ENCODE measurements at places on chromosomes 6 and 20.

DNA sequence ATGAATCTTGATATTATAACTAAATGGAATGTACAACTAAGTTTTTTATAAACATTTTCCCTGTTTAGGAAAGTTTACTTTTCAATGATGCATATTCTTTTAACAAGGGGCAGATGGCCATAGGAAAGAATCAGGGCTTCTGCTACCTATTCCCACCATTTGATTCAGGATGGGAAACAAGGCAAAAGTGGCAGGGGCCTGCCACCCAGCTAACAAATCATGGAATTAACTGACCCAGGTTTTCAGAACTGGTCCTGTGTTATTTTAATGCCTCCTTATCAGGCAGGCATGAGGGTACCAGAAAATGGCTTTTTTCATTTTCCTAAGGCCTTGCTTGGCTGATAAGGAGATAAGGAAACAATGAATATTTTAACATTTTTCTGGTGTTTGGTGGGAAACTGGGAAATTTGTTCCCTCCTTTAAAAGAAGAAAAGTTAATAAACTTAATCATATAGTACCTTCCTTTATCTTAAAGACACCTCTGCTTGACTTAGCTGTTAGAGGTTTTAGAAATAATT, 6.7 kb downstream of the POU3F2 start:
- H3K4me1 ChIP-seq: peaks cover 2% of the 10 kb centered on the region
- no peak overlapping the region for H3K27ac ChIP-seq
- H3K4me3 ChIP-seq: no peak overlapping the region
- no peak for DNase-seq
- H3K36me3 ChIP-seq: no peaks in the 10 kb centered on the region

GRCh38 chr6:6722195-6722594, 133.7 kb downstream of the LY86 start:
- no peaks in the 10 kb centered on the region for H3K36me3 ChIP-seq
- no peak overlapping the region for H3K4me3 ChIP-seq
- H3K27me3 ChIP-seq: no peaks in the 10 kb centered on the region

GRCh38 chr6:98458708-98459107, 375.7 kb upstream of the POU3F2 start:
- no peaks in the 10 kb centered on the region for H3K4me1 ChIP-seq
- no peaks in the 10 kb centered on the region for H3K27me3 ChIP-seq
- H3K4me3 ChIP-seq: no peak overlapping the region
- H3K36me3 ChIP-seq: no peaks in the 10 kb centered on the region

- DNase-seq: peak; percentile 33
- H3K27me3 ChIP-seq: no peaks in the 10 kb centered on the region
- peak overlapping the region; percentile 61 for H3K27ac ChIP-seq
Measured at GRCh38 chr6:169158691-169159090, 95.0 kb downstream of the THBS2 start.

DNA sequence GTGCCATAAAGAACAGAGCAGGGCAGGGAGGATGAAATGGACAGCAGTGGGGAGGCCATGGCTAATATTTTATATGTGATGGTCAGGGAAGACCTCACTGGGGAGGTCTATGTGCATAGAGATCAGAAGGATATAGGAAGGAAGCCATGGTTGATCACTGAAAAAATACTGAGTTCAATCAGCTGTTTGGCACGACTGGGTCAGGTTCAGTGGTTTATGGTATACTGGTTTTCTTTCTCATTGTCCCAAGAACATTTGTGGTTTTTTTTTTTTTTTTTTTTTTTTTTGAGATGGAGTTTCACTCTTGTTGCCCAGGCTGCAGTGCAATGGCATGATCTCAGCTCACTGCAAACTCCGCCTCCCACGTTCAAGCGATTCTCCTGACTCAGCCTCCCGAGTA, 78.3 kb upstream of the TIAM2 start:
- H3K27me3 ChIP-seq: no peaks in the 10 kb centered on the region
- no peak for DNase-seq
- no peaks in the 10 kb centered on the region for H3K36me3 ChIP-seq

DNA sequence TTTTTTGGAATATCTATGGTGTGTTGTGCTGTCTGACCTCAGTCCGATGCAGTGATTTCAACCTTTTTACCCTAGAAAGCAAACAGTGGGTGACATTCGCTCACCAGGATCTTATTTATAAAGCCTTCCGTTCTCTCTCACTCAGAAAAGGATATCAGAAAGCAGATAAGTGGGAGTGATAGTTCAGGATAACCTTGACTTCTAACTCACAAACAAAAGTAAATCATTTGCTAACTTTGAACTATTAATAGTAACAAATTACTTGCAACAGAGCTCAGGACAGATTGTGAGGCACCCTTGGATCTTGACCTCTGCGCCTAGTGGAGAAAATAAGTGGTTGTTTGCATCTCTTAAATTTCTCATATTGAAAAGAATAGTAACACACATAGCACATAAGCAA, 637.1 kb upstream of the CITED2 start:
- peaks cover 3% of the 10 kb centered on the region for H3K4me1 ChIP-seq
- H3K4me3 ChIP-seq: no peak overlapping the region

DNA sequence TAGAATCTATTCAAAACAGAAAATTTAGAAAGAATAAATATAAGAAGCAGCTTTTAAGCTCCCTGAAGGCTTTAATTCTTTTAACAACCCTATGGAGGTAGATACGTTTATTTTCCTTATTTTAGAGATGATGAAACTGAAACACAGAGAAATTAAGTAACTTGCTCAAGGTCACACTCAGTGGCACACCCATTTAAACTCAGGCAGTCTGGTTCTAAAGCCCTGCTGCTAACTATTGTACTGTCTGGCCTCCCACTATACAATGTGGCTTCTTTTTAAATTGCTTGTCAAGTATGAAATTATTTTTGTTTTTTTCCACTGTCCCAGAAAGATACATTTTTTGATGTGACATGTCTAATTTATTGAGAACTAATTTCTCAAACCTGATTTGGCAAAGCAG, 55.7 kb downstream of the FAM217A start:
- no peaks in the 10 kb centered on the region for H3K27me3 ChIP-seq
- DNase-seq: no peak
- H3K36me3 ChIP-seq: no peaks in the 10 kb centered on the region
- no peak overlapping the region for H3K4me3 ChIP-seq
- peaks cover 7% of the 10 kb centered on the region for H3K4me1 ChIP-seq
- no peak overlapping the region for H3K27ac ChIP-seq

- no peaks in the 10 kb centered on the region for H3K4me1 ChIP-seq
- H3K27ac ChIP-seq: no peak overlapping the region
- H3K36me3 ChIP-seq: no peaks in the 10 kb centered on the region
- no peaks in the 10 kb centered on the region for H3K27me3 ChIP-seq
Measured at GRCh38 chr6:152975204-152975915, 7.5 kb downstream of the FBXO5 start.

GRCh38 chr6:150486048-150486447, 113.6 kb upstream of the PLEKHG1 start:
- H3K27ac ChIP-seq: no peak overlapping the region
- H3K4me1 ChIP-seq: no peaks in the 10 kb centered on the region
- no peak overlapping the region for H3K4me3 ChIP-seq
- H3K27me3 ChIP-seq: no peaks in the 10 kb centered on the region
- no peaks in the 10 kb centered on the region for H3K36me3 ChIP-seq

DNA sequence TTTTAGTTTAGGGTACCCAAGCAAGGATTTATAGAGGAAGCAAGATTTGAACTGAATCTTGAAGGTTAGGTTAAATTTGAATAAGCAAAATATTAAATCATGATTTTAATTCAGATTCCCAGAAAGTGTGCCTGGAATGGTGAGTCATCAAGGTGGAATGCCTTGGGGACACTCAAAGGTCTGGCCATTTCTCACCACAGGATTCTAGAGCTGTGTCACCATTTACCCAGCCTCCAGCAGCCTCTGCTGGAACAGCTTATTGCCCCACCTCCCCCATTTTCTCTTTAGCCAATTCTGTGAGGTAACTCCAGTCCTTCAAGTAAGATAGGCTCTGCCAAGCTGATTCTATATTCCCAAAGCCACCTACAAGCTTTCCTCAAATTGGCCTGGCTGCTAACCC, 181.4 kb downstream of the SIM1 start:
- H3K4me1 ChIP-seq: no peaks in the 10 kb centered on the region
- H3K27ac ChIP-seq: no peak overlapping the region
- no peak overlapping the region for H3K4me3 ChIP-seq
- no peak for DNase-seq
- H3K36me3 ChIP-seq: no peaks in the 10 kb centered on the region
- H3K27me3 ChIP-seq: no peaks in the 10 kb centered on the region

GRCh38 chr20:63253438-63254231, 628 bp downstream of the NKAIN4 start:
- no peak overlapping the region for H3K27ac ChIP-seq
- H3K27me3 ChIP-seq: no peaks in the 10 kb centered on the region
- no peak for DNase-seq
- H3K4me3 ChIP-seq: no peak overlapping the region
- no peaks in the 10 kb centered on the region for H3K4me1 ChIP-seq
- H3K36me3 ChIP-seq: no peaks in the 10 kb centered on the region

DNA sequence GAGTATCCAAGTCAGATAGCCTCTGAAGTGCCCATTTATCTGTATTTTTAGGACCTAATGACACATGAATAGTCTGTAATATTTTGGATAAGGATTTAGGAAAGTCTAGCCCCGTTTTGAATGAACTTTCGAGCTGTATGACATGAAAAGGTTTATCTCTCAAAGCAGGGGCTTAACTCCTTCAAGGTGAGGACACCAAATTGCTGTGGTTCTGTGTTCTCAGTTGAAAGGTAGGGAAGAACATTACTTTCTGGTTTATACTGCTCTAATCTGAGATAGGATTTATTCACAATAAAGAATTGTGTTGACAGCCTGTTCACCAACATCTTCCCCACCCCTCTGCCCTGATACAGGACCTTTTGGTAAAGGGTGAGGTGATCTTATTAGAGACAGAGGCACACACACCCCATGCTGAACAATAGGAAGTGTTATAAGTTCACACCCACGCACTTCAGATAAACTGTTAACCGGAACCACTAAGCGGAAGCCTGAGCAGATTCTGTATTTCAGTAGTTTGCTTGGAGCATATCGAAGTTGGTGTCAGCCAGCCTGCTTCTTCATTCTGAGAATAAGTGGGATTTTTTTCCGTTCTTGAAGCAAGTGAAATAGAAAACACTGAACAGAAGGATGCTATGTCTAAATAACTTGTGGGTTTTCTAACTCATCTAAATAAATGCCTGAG, 223.3 kb downstream of the TMEM242 start:
- H3K4me1 ChIP-seq: no peaks in the 10 kb centered on the region
- no peak overlapping the region for H3K4me3 ChIP-seq
- DNase-seq: no peak
- H3K27me3 ChIP-seq: no peaks in the 10 kb centered on the region
- no peak overlapping the region for H3K27ac ChIP-seq

GRCh38 chr6:3911614-3912336, 62.6 kb downstream of the FAM50B start:
- H3K36me3 ChIP-seq: no peaks in the 10 kb centered on the region
- DNase-seq: peak; percentile 56
- no peak overlapping the region for H3K4me3 ChIP-seq
- peaks cover 3% of the 10 kb centered on the region for H3K4me1 ChIP-seq

DNA sequence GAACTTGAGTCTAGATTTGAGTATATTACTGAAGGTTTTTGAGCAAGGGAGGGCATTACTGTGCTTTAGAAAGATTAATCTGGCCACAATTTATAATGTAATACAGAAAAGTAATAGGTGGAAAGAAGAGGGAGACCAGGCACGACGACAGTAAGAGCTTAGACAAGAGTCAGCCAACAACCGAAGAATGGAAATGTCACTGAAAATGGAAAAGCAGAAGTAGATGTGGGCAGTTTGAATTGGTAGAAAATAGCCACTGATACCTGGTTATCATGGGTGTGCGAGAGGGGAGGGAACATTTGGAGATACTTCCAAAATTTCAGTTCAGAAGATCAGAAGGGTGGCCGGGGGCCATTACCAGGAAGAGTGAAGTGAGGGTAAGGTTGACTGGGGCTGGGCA, 339.1 kb downstream of the UTRN start:
- H3K36me3 ChIP-seq: no peaks in the 10 kb centered on the region
- H3K4me1 ChIP-seq: no peaks in the 10 kb centered on the region
- DNase-seq: no peak

GRCh38 chr6:168092541-168092940, 13.5 kb upstream of the FRMD1 start:
- H3K36me3 ChIP-seq: no peaks in the 10 kb centered on the region
- no peaks in the 10 kb centered on the region for H3K27me3 ChIP-seq
- peaks cover 9% of the 10 kb centered on the region for H3K4me1 ChIP-seq
- no peak overlapping the region for H3K27ac ChIP-seq
- no peak for DNase-seq
- H3K4me3 ChIP-seq: no peak overlapping the region

DNA sequence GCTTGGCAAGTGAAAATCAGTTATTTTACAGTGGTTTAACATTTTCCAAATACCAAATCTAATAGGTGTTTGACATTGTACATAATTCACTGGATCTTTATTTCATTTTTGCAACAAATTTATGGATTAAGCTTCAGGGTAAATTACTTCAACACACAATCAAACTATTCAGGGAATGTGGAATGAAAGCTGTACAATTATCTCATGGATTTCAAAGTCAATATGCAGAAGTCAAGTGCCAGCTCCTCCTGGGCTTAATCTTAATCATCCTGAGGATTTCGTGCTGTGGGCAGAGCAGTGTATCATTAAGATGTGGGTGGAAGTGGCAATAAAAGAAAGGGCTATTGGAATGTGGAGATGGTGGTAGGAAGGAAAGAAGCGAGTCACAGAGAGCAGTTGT, 548.8 kb downstream of the COL12A1 start:
- no peak for DNase-seq
- no peak overlapping the region for H3K4me3 ChIP-seq
- no peak overlapping the region for H3K27ac ChIP-seq
- no peaks in the 10 kb centered on the region for H3K36me3 ChIP-seq
- no peaks in the 10 kb centered on the region for H3K4me1 ChIP-seq
